Activated naive CD4-positive, alpha-beta T cell treated with anti-CD3 and anti-CD28 coated beads for 36 hours (primary cell): ENCODE measurements at places on chromosomes 5 and 9. TPM values are rescaled to one million over a fixed set of nuclear protein-coding genes. Genes with fewer than 3 reads are reported as not detected.

- no peak overlapping the region for H3K4me3 ChIP-seq
- no peak for DNase-seq
- H3K4me1 ChIP-seq: peaks cover 36% of the 10 kb centered on the region
- H3K27ac ChIP-seq: no peak overlapping the region
- H3K36me3 ChIP-seq: no peaks in the 10 kb centered on the region
Observed at GRCh38 chr5:131221008-131221703, 42.7 kb upstream of the CDC42SE2 start.

- no peaks in the 10 kb centered on the region for H3K36me3 ChIP-seq
- H3K4me3 ChIP-seq: no peak overlapping the region
- peaks cover 3% of the 10 kb centered on the region for H3K27me3 ChIP-seq
- H3K27ac ChIP-seq: no peak overlapping the region
Observed at GRCh38 chr5:118611332-118611945, 376.9 kb downstream of the DTWD2 start.

WNT8A gene
- not detected for total RNA-seq

PCDHAC1 gene
- not detected for total RNA-seq

SCGB3A2 gene
- total RNA-seq: not detected

ZDHHC11 gene
- total RNA-seq: 3.6 TPM

RNF180 gene
- total RNA-seq: not detected
